ENCODE measurements at places on chromosomes 5 and 9.
A peak's percentile ranks its signal among the peaks of the same experiment; 100 is the strongest.

DNA sequence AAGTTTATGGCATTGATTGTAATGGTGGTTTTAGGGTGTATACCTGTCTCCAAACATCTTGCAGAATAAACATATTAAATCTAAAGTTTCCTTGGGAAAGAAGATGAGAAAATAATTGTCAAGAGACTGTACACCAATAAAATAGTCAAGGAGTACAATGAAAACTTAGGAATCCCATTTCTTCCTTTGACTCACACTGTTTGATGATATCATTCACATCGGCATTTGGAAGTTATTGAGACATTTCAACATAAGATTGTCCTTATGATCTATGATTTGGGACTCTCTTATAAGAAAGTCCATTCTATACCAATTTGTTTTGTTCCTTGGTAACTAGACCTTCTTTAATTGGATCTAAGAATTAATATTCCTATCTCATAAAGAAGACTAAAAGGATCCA is 482.7 kb downstream of the RAB3C start:
- DNase-seq = no peak

DNA sequence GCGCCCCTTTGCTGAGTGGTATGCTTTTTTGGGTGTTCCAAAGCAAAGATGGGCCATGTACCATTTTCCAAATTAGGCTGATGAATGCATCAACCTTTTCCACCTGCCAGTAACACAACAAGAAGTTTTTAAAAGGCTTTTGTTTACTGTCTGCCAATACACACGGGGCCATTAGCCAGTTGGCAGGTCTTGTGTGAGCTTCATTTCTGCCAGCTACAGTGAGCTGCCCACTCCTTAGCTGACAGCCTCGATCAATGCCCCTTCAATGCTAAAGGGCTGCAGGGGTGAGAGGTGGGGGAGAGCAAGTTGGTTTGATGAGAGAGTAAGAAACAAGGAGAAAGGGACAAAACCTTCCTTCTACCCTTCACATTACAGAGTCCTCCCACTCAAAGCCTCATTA is 128.7 kb downstream of the C5orf15 start:
- DNase-seq = no peak

GRCh38 chr9:13088720-13089427 is 190.6 kb downstream of the MPDZ start:
- DNase-seq = no peak

DNA sequence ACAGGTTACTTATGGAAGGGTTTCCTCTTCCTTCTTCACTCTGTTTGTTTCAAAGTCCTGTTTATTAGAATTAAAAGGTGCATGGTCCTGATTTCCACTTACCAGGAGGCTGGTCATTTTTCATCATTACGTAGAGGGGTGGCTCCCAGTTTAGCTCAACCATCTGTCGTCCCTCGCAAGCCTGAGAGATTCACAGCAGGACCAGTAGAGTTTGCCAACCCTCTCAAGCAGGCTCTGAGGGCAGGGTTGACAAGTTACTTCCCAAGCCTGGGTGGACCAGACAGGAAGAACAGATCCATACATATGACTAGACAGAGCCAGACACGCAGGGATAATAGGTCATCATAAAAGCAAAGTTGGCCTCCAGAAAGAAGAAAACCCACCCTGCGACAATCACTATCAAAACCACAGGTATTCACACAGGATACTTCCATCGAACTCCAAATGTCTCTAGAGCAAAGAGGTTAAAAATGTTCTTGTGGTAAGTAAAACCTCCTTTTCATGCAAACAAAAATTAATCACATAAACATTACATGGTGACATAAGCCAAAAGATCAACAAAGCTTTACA is 151.9 kb downstream of the ELAVL2 start:
- no peak for DNase-seq

GRCh38 chr5:158477214-158477613 is 618.3 kb upstream of the CLINT1 start:
- DNase-seq = no peak

DNA sequence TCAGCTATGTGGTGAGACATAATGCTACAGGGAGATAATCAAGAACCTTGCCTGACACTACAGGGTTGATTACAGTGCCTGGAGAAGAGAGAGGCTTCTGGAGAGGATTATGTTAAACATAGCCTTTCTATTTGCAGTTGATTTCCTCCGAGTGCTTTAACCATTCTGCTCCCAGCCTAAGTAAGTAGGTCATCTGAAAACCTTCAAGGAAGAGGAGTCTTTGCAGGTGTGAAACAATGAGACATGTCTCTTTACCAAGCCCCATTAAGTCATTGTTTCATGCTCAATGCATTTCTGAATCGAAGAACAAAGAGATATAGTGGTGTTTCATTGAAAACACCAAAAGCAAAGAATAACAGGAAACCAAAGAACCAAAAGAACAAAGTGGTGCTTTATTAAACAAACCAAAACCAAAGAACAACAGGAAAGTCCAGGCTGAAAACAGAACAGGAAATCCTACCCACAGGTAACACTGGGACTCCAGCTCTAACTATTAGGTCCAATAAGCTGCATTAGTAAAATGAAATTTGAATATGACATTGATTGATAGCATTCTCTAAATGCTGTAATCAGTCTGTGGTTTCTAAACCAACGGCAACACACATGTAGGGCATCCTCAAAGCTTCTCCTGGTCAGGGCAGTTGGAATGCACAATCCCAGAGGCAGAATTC is 113.3 kb upstream of the SPATA31D4 start:
- DNase-seq = no peak

- DNase-seq = no peak
Measured at GRCh38 chr9:15146268-15146700, 160.7 kb downstream of the TTC39B start.

GRCh38 chr9:127589955-127590370 is 22.1 kb upstream of the STXBP1 start:
- peak; percentile 10 for DNase-seq

DNA sequence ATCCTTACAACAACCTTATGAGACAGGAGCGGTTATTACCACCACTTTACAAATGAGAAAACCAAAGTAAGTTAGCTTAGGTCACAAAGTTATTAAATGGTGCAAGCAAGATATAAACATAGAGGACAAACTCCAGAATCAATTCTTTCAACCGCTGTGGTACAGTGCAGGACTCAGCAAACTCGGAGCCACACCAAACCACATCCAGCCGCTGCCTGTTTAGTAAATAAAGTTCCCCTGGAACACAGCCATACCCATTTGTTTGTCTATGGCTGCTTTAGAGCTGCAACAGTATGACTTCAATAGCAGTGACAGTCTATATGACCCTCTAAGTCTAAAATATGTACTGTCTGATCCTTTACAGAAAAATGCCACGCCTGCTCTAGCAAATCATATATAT is 1567.2 kb upstream of the WWC1 start:
- no peak for DNase-seq

DNA sequence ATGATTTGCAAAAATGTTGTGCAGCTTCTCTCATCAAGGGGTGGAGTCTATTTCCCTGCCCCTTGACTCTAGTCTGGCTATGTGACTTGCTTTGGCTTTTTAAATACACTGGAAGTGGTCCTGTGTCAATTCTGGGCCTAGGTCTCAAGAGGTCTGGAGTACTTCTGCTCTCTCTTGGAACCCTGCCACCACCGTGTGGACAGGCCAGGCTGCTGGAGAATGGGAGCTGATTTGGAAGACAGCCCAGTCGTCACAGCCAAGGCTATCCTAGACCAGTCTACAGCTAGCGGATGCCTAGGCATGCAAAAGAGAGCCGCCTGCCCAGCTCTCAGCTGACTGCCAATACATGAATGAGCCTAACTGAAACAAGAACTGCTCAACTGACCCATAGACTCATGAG is 56.7 kb upstream of the CLINT1 start:
- no peak for DNase-seq

DNA sequence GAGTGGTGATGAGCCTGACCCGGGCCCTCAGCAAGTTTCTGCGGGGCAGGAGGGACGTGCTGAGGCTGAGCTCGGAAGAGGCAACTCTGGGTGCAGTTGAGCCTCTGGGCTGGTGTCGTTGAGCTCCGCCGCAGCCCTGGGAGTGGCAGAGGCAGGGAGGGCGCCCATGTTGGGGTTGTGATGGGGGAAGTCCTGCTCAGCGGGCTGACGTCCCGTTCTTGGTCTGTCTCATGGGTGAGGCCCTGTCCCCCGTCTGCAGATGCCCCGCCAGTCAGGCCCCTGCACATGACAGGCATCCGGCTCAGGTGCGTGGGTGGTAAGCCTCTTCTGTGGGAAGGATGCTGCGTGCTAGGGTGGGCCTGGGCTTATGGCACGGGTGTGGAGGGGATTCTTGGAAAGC is 64.3 kb downstream of the RXRA start:
- no peak for DNase-seq

DNA sequence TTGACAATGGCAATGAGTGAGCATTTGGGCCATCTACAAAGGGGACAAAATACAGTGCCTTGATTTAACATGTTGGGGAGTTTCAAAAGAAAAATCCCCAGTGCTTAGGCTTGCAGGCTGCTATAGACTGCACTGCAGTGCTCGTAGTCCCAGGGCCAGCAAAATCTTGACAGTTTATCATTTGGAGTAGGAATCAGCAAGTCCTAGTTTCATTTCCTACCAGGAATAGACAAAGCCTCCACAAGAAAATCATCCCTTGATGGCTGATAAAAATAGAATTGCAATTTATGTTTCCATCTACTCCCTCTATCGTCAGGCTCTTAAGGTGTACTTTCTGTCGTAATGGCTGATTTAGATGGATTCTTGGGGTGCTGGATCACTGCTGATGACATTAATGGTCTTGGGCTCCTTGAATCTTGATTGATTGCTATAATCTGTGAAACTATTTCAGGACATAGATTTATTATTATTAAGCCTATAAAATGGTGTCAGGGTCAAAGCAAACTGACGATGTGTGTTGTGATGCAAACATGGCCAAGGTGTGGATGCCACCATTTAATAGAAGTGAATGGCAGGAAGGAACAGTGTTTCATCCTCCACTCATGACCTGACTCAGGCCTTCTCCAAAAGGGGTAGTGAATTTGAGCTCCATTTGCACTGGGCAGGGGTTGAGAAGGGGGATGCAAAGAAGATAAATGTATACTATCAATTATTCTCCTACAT is 171.7 kb downstream of the PIK3R1 start:
- no peak for DNase-seq

DNA sequence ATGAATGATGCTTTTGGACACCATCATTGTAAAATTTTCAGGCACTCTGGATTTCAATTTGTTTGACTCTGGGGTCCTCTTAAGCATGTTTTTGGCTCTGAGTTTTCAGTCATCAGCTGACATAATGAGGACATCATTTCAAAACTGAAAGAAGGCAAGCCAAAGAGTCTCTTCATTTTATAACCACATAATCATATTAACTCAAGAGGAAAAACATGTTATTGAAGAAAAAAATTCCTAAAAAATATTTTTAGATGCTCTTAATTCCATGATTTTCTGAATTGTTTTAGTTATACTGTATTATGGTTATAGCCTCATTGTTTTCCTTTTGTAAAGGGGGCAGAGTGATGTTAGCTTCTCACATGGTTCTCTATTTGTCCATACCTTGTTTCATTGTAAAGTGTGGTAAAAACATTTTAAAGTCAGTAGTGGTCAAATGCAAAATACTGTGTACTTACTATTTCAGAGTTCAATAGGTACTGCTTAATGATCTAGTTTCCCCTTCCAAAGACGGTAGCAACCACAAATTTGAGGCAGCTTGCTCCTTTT is 472.1 kb downstream of the DMRT2 start:
- DNase-seq = no peak

- no peak for DNase-seq
Measured at GRCh38 chr9:122819791-122820489, 8.4 kb downstream of the PDCL start.

DNA sequence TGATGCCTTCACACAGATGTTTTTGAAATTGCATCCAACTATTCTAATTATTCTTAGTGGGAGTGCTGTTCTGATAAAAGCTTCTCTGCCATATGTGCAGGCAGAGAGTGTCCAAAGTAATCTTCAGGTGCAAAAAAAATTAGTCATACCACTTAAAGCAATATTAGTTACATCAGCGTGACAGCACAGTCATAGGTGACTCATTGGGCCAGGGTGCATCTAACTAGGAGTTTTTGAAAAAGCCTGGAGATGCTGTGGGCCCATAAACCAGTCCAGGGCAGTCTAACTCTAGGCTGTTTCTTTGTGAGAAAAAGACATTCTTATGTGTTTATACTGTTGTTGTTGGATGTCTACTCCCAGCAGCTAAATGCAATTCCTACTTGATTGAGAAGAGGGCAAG is 33.0 kb upstream of the C6 start:
- no peak for DNase-seq

DNA sequence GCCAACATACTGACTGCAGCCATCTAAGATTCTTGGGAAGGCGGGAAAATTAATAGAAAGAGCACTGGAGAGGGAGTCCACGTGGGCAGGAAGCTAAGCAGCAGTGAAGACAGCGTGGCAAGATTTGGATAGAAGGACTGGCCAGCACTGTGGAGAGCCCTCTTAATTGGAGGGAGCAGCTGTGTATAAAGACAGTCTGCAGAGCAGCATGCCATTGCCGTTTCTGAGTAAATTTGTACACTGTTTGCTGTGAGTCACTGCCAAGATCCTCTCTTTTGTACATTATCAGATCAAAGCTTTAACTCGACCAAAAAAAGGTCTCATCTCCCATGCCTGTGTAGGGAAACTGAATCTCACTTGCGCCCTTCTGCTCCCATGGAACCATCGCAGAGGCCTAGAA is 45.3 kb downstream of the INSYN2B start:
- no peak for DNase-seq

- no peak for DNase-seq
Measured at GRCh38 chr9:83563360-83563759, 25.2 kb upstream of the FRMD3 start.

GRCh38 chr5:88677943-88678769 is 204.8 kb downstream of the MEF2C start:
- DNase-seq = no peak

- no peak for DNase-seq
Measured at GRCh38 chr5:78985725-78986223, 664 bp upstream of the ARSB start.

- no peak for DNase-seq
Measured at GRCh38 chr9:93907551-93908199, 47.5 kb downstream of the BARX1 start.

DNA sequence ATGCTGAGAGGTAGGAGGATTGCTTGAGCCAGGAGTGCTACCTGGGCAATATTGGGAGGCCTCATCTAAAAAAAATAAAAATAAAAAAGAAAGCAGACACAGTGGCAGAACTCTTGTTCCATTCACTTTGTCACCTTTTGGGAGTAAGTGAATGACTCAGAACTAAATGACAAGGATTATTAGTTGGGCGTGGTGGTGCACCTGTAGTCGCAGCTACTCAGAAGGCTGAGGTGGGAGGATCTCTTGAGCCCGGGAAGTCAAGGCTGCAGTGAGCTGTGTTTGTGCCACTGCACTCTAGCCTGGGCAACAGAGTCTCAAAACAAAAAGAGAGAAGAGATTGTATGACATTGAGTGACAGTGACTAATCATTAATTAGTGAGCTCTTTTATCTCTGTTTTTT is 34.1 kb downstream of the MCCC2 start:
- no peak for DNase-seq

All from activated naive CD4-positive, alpha-beta T cell (primary cell).